ENCODE measurements at places on chromosomes 11 and 22. TPM values are rescaled to one million over a fixed set of nuclear protein-coding genes. Genes with fewer than 3 reads are reported as not detected.

Gene CRYBB3
- not detected for total RNA-seq

Gene OR51A4
- total RNA-seq = not detected

Gene BSX
- not detected for total RNA-seq

Gene OR8B3
- total RNA-seq = not detected

Gene DEFB131B
- not detected for total RNA-seq

Gene ELFN2
- total RNA-seq = not detected

Gene E2F8
- 1.5 TPM for total RNA-seq

Gene RASL10A
- total RNA-seq = not detected

Gene ELMOD1
- not detected for total RNA-seq

Gene FXYD6
- total RNA-seq = 41.3 TPM

Gene ADAMTS15
- total RNA-seq = 2.1 TPM

Gene WDR74
- total RNA-seq = 17.7 TPM

Gene HEPN1
- total RNA-seq = not detected

Gene SMC1B
- not detected for total RNA-seq

Gene LRP5
- 186 TPM for total RNA-seq

Gene ARHGAP8
- total RNA-seq = 14.9 TPM

Gene SLC25A18
- total RNA-seq = 5.5 TPM

Gene CNTF
- total RNA-seq = 5.3 TPM

Gene MRGPRX4
- not detected for total RNA-seq

Gene PUS3
- total RNA-seq = 4.2 TPM

Gene OR52A1
- total RNA-seq = not detected
